ENCODE measurements at places on chromosomes 4 and X.

DNA sequence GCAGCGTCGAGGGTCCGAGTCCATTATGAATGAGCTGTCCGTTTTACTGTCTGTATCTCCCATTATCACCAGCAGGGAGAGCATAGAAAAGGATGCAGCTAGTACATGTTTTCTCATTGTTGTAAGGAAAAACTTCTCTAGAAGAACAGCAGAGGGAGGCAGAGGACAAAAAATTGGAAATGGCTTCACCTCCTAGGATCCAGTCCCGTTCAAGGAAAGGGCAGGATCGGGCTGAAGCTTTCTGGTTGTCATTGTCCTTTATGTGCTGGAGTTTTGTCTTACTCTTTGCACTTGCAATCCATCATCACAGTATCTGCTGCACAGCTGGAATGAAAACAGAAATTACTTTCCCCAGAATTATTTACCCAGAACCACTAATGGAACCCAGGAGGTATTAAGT is 14.7 kb downstream of the NDP start:
- no peak for DNase-seq

GRCh38 chr4:104919406-104919805 is 227.3 kb upstream of the TET2 start:
- DNase-seq: no peak

- DNase-seq: no peak
Measured at GRCh38 chrX:6384371-6384770, 150.5 kb downstream of the VCX3A start.

DNA sequence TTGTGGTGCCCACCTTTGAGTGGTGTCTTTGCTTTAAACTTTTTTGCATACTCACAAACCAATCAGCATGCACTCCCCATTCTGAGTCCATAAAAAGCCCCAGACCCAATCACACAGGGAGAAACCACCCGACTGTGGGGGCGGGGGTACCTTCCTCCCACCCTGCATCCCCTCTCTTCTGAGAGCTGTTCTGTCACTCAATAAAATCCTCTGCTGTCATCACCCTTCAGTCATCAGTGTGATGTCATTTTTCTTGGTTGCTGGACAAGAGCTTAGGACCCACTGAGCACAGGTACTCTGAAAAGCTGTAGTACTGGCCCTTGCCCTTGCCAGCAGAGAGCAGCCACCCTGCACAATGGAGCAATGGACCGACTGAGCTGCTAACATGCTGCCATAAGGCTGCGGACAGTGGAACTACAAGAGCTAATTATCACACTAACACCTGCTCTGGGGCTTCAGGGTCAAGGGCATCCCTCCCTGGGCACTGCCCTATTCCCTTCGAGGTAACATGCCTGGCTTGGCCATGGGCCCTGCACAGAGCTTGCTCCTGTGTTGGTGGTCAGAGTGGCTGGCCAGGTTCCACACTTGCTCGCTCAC is 62.9 kb upstream of the PGRMC2 start:
- DNase-seq: no peak

GRCh38 chrX:134908356-134908755 is 82.4 kb upstream of the SMIM10 start:
- DNase-seq: no peak

DNA sequence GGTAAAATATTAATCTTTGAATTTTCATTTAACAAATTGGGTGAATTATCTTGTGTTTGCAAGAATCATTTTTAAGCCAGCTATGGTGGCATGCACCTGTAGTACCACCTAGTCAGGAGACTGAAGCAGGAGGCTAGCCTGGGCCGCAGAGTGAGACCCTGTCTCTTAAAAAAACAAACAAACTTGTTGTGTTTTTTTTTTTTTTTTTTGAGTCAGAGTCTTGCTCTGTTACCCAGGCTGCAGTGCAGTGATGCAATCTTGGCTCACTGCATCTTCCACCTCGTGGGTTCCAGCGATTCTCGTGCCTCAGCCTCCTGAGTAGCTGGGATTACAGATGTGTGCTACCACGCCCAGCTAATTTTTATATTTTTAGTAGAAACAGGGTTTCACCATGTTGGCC is 2.2 kb downstream of the TXLNG start:
- DNase-seq: no peak

GRCh38 chr4:66653937-66654336 is 891.4 kb downstream of the CENPC start:
- no peak for DNase-seq

DNA sequence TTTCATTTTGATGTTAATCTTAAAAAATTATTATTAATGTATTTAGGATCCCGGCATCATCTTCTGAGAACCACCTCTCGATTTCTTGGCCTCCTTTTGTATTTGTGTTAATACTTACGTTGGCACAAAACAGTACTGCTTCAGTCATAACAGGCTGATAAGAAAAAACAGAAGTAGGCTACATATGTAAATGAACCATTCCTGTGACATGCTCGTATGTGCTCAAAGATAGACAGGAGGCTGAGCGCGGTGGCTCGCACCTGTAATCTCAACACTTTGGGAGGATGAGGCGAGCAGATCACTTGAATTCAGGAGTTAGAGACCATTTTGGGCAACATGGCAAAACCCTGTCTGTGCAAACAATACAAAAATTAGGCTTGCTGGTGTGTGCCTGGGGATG is 109.4 kb upstream of the H2AZ1 start:
- no peak for DNase-seq

GRCh38 chrX:31178064-31178768 is 106.4 kb upstream of the FTHL17 start:
- no peak for DNase-seq

DNA sequence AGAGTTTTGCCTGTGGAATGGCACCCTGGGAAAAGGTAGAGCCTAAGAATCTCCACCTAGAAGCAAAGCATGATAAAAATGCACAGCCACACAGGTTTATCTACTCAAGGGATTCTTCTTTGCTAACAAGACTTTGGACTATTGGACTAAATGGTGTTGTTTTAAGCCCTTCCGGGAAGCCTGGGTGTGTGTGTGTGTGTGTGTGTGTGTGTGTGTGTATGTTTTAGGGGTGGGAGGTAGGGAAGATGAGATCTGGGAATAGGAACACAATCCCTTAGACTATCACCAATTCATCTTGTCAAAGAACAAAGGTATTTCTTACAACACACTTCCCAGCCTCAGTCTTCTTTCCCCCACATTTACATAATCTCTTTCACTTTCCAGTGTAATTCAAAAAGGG is 327.5 kb upstream of the FGF16 start:
- no peak for DNase-seq

GRCh38 chr4:113781439-113782040 is 20.0 kb upstream of the CAMK2D start:
- DNase-seq: no peak

GRCh38 chr4:174388461-174389145 is 104.9 kb downstream of the CEP44 start:
- no peak for DNase-seq

GRCh38 chrX:153623310-153624029 is 23.5 kb upstream of the DUSP9 start:
- DNase-seq: no peak

DNA sequence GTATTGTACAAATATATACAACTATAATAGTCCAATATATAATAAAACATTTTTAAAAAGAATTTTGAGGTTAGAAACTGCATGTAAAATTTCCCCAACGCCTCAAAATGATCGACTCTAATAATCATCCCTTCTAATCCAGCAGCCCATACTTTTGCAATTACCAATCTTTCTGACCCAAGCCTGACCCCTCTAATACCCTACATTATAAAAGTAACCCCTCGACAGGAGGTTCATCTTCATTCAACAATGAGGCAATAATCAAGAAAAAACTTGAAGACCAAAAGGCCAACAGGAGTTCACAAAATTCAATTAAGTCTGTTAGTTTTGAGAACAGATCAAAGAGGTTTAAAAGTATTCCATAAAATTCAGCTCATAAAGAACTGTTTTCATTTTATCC is 393.5 kb downstream of the GPM6A start:
- no peak for DNase-seq

GRCh38 chr4:180946188-180946587 is 1297.0 kb upstream of the TENM3 start:
- no peak for DNase-seq

GRCh38 chr4:24024157-24024556 is 134.3 kb upstream of the PPARGC1A start:
- no peak for DNase-seq

- DNase-seq: no peak
Measured at GRCh38 chrX:10450229-10450958, 170.0 kb downstream of the MID1 start.

DNA sequence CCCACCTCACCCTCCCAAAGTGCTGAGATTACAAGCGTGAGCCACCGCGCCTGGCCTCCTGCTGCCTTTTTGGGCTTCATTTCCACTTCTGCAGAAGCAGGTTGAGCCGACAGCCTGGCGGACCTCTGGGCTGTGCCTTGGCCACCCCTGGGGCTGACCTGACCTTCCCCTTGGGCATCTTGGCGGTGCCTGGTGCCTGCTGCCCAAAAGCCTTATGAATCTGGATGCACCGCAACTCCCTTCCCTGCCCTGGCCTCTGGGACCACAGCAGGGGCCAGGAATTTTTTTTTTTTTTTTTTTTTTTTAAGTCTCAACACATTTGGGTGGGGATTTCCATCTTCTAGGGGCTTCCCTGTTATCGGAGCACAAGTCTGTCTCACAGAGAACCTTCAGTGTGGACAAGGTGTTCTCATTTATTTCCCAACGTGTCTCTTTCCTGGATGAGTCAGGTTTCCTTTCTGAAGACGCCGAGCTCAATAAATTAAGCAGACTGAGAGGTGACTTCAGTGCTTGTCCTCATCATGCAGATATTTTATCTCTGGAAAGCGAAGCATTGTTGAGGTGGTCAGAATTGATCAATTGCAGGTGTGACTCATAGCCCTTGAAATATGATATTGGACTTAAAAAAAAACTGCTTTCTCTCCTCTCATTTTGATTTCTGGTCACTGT is 79.7 kb downstream of the SHROOM2 start:
- no peak for DNase-seq

GRCh38 chr4:53716011-53716410 is 124.7 kb upstream of the LNX1 start:
- no peak for DNase-seq

DNA sequence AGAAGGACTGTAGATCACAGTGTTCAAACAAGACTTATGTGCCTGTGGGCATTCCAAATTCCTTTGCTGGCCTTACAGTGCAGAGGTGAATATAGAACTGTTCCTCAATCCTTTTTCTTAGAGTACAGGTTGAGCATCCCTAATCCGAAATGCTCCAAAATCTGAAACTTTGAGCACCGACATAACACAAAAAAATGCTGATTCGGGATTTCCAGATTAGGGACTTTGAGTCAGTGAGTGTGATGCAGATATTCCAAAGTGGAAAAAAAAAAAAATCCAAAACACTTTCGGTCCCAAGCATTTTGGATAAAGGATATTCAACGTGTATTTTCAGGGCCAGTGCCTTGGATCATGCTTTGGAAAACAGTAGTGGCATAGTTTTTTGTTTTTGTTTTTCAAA is 9.2 kb downstream of the SMS start:
- no peak for DNase-seq

DNA sequence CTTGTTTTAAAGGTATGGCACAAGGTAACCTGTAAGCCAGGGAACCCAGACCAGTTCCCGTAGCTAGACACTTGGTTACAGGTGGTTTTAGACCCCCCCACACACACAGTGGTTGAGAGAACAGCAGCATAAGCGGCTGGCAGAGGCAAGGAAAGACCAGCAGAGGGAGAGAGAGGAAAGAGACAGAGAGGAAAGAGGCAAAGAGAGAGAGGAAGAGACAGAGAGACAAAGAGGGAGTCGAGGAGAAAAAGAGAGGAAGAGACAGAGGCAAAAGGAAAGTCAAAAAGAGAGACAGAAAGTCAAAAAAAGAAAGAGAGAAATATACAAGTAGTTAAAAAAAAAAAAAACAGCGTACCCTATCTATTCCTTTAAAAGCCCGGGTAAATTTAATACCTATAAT is 19.5 kb upstream of the PCSK1N start:
- no peak for DNase-seq

- DNase-seq: no peak
Measured at GRCh38 chrX:110037178-110037577, 34.3 kb downstream of the TMEM164 start.

DNA sequence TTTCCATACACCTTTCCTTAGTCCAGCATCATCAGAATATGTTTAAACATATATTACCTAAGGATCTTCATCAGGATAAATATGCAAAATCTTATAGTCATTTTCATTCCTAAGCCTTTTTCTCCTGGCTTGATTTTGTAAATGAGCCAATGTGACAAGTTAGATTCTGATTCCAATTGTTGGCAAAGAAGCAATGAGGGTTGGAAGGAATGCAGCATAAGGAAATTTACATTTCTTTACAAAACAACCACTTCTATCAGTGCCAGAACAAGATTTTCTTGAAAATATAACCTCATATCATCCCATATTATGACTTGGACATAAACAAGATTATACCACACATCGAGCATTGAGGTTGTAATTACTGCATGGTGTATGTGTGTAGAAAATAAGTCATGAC is 508.1 kb downstream of the TRAM1L1 start:
- DNase-seq: no peak

All from effector memory CD4-positive, alpha-beta T cell (primary cell).